ENCODE measurements at places on chromosomes 6 and 20. TPM values are rescaled to one million over a fixed set of nuclear protein-coding genes. Genes with fewer than 3 reads are reported as not detected.
A peak's percentile ranks its signal among the peaks of the same experiment; 100 is the strongest.

DYNLT1 gene
- 51.0 TPM for total RNA-seq

SYTL3 gene
- 3.0 TPM for total RNA-seq

GCNT2 gene
- total RNA-seq, result 1.7 TPM

GRCh38 chr6:68994521-68994920, 359.4 kb downstream of the ADGRB3 start:
- no peaks in the 10 kb centered on the region for H3K4me1 ChIP-seq
- no peak overlapping the region for H3K27ac ChIP-seq
- no peak for DNase-seq
- H3K4me3 ChIP-seq, result no peak overlapping the region

- H3K4me1 ChIP-seq, result peaks cover 81% of the 10 kb centered on the region
- no peaks in the 10 kb centered on the region for H3K36me3 ChIP-seq
- H3K27me3 ChIP-seq, result no peaks in the 10 kb centered on the region
- no peak for DNase-seq
- H3K27ac ChIP-seq, result no peak overlapping the region
- H3K4me3 ChIP-seq, result no peak overlapping the region
These were observed 4.5 kb downstream of the PHF3 start for GRCh38 chr6:63640062-63640461.

DNA sequence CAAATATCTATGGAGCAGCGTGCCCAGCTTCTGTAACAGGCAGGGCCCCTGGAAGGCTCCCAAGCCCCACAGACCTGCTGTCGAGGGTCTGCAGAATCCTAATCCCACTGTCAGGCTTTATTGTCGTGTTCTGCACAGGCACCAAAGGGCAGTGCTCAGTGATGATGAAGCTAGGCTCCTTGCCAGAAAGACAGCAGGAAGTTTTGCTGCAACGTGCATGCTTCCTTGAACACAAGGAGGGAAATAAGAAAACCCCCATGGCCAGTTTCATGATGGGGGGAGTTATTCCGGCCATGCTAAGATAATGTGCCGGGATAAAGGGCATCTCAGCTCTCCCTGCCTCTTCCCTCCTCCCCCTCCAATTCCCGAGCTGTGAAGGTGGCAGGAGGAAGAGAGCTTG, 109.4 kb upstream of the KCNG1 start:
- H3K4me3 ChIP-seq, result no peak overlapping the region
- H3K4me1 ChIP-seq, result no peaks in the 10 kb centered on the region
- no peaks in the 10 kb centered on the region for H3K27me3 ChIP-seq
- H3K27ac ChIP-seq, result no peak overlapping the region

- H3K27me3 ChIP-seq, result peaks cover 82% of the 10 kb centered on the region
- no peaks in the 10 kb centered on the region for H3K36me3 ChIP-seq
- H3K4me3 ChIP-seq, result no peak overlapping the region
- no peak for DNase-seq
These were observed 23.2 kb downstream of the GATA5 start for GRCh38 chr20:62452475-62453095.

DNA sequence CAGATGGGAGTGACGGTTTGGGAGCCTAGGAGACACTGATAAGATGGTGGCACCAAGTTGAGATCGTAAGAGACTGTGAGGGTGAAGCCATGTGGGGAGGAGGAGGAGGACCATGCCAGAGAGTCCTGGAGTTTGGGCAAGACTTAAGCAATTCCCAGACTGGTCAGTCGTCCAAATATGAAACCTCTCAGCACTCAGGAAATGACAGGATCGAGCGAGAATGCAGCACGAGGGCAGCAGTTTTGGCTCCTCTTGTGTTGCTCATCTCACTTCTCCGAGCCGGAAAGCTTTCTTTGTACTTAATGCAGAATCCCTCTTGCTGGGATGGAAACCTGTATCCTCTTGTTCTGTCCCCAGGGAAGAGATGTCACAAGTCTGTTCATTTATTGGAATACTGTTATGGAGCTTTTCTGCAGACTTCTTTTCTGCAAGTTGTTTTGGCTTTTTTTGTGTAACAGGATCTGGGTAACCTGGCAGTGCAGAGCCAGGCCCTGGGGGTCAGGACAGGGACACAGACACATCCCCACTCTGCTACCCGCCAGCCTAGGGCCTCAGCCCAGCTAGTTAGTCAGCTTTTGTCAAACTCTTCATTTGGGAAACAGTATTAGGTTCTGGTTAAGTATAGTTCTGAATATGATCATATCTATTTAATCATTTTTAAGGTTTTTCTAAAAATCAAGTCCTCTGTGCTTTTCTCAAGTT, 34.3 kb downstream of the FNDC1 start:
- no peaks in the 10 kb centered on the region for H3K4me1 ChIP-seq
- no peaks in the 10 kb centered on the region for H3K36me3 ChIP-seq
- H3K27me3 ChIP-seq, result no peaks in the 10 kb centered on the region
- H3K27ac ChIP-seq, result no peak overlapping the region

- H3K27ac ChIP-seq, result no peak overlapping the region
- H3K4me1 ChIP-seq, result no peaks in the 10 kb centered on the region
- DNase-seq, result no peak
- no peak overlapping the region for H3K4me3 ChIP-seq
- H3K36me3 ChIP-seq, result no peaks in the 10 kb centered on the region
These were observed 70.4 kb upstream of the KCNQ5 start for GRCh38 chr6:72551470-72551869.

DNA sequence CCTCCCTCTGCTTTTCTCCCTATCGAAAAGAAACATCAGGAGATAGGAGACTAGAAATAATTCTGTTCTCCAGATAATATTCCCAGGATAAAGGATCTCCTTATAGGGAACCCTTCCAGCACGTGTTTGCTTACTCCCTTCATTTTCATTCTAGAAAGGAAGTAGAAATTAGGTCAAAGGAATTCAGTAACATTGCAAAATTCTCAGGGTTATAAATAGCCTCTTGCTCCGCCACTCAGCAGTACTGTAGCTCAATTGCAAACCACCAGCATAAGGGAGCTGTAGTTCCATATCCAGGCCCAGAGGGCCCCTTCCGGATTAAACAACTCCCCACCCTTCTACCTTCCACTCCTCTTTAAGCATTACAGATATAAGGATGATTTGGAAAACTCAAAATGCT, 6.2 kb downstream of the ELMO2 start:
- H3K27ac ChIP-seq, result peak overlapping the region; percentile 62
- H3K4me1 ChIP-seq, result peaks cover 61% of the 10 kb centered on the region
